ENCODE measurements at places on chromosomes 5 and 9. TPM values are rescaled to one million over a fixed set of nuclear protein-coding genes. Genes with fewer than 3 reads are reported as not detected.

SREK1 gene
- 46.9 TPM for total RNA-seq

GRCh38 chr5:32076699-32077695 is 97.1 kb downstream of the GOLPH3 start:
- peak; percentile 48 for DNase-seq

DNA sequence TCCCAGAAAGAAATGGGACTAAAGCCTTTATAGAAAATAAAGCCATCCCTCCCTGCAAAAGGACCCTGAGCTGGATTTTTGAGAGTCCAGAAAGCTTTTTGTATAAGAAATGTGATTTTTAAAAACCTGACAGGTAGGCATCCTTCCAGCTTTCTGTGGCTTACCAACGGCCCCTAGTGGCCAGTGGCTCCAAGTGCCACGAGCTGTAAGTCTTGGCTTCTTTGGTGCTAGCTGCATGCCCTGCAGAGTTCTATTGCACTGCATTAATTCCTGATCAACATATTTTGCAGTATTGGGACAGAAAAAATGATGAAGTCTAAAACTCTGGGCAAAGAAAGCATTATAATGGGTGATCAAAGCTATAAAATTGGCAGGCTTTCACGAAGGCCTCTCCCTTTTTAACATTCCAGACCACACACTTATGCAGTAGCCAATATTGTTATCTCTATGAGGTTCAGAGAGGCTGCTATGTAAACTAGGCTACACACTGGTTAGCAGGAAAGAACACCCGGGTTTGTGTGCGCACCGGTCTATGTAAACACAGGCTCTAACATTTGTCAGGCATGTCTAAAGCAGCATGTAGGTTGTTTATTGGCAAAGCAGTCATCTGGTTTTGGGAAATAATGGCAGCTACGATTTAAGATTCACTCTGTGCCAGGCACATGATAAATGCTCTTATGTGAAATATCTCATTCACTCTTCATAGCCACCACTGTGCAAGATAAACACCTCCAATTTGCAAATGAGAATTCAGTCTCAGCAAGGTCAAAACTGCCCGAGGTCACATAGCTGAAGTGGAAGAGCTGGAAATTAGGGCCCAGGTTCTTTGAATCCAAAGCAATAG is 55.2 kb downstream of the NMUR2 start:
- DNase-seq = no peak

DNA sequence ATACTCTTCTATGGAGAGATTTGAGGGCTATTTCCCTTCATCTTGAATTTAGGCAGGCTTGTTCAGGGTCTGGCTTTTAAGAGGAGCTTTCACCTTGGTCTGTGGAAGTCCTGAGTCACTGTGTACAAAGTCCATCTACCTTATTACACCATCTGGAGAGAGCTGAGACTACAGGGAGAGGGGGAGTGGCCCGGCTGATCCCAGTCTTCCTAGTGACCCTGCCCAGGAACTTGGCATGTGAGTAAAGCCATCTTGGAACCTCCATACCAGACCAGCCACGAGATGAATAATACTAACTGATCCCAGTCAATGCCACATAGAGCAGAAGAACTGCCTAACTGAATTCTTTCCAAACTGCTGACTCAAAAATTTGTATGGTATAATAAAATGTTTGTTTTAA is 8.4 kb upstream of the IL6ST start:
- no peak for DNase-seq

GRCh38 chr9:84169240-84169639 is 171.3 kb downstream of the SLC28A3 start:
- DNase-seq = no peak

- no peak for DNase-seq
These were observed 20.2 kb downstream of the COL5A1 start for GRCh38 chr9:134661791-134662142.

DNA sequence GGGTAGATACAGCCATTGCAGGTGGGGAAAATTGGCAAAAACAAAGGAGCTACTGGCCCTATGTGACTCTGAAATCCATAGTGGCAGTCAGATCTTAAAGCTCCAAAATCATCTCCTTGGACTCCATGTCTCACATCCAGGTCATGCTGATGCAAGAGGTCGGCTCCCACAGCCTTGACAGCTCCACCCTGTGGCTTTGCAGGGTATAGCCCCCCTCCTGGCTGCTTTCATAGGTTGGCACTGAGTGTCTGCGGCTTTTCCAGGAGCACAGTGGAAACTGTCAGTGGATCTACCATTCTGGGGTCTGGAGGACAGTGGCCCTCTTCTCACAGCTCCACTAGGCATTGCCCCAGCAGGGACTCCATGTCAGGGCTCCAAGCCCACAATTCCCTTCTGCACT is 1190.1 kb downstream of the CDH12 start:
- no peak for DNase-seq

ODF2 gene
- 15.0 TPM for total RNA-seq

SLC35D2 gene
- total RNA-seq = 21.3 TPM

GRCh38 chr5:124260921-124261515 is 485.4 kb downstream of the ZNF608 start:
- DNase-seq = no peak

- DNase-seq = no peak
These were observed 534.4 kb downstream of the RAB3C start for GRCh38 chr5:59117320-59117719.

- DNase-seq = no peak
These were observed 211.6 kb downstream of the ATP10B start for GRCh38 chr5:160640406-160640805.

DNA sequence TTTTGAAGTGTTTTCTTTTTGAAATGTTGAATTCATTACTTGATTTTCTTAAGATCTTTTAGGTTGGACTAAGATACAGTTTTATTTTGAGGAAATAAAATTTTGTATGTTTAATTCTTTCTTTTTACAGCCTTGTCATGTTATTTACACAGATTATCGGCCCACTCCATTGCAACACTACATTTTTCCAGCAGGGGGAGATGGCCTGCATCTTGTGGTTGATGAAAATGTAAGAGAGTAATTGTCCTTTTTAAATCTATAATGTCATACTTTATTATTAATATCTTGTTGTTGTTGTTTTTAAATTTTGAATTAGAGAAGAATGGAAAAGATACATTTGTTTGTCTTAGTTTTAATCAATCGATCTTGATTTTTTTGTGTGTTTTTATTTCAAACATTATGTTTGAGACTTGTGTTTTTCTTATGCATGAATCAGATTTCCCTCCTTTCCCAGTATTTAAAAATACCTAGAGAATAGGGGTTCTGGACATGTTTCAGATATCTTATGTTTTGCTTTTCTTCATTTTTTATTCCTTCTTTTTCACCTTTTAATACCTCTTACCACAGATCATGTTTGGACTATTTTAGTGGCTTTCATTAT is 36.7 kb downstream of the MTREX start:
- no peak for DNase-seq

HMGCS1 gene
- 70.4 TPM for total RNA-seq

PCDHGB5 gene
- total RNA-seq = 12.3 TPM

DNA sequence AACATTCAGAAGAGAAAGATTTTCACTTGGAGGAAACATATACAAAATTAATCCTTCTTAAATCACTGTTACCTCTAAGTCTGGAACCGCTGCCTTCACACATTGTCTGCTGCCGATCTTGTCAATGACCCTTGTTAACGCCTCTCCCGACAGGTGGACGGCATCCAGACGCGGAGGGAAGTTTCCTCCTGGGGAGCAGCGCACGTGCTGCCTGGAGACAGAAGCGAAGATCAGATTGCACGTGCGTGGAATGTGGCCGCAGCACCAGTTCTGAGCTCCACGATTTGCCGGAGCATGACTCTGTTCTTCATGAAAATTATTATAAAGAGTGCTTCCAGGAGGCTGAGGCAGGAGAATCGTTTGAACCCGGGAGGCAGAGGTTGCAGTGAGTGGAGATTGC is 183.6 kb upstream of the IRX4 start:
- no peak for DNase-seq

MLANA gene
- total RNA-seq = 15.5 TPM

ADRA1B gene
- 0.30 TPM for total RNA-seq

GRCh38 chr9:5846501-5846921 is 13.6 kb upstream of the ERMP1 start:
- DNase-seq = no peak

RMND5B gene
- 47.4 TPM for total RNA-seq

CARD6 gene
- total RNA-seq = 3.3 TPM

DNA sequence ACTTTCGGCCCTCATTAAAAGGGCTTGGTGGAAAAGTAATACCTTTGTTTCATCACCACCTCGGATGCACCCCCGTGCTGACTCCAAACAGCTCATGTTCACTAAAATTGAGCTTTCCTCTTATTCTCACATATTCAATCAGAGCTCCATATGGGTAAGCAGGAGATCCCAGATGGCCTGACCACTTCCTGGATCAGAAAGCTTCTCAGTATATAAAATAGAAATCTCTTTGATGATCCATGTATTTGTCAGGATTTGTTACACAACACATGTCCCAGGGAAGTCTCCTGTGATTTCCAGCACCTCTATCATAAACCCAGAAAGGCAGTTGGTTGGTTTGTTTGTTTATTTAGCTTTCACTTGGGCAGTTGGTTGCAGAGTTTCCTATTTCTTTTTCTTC is 402.0 kb downstream of the MLLT3 start:
- no peak for DNase-seq

GRCh38 chr5:131627207-131627865 is 7.7 kb downstream of the RAPGEF6 start:
- no peak for DNase-seq

SLC36A3 gene
- total RNA-seq = not detected

DNA sequence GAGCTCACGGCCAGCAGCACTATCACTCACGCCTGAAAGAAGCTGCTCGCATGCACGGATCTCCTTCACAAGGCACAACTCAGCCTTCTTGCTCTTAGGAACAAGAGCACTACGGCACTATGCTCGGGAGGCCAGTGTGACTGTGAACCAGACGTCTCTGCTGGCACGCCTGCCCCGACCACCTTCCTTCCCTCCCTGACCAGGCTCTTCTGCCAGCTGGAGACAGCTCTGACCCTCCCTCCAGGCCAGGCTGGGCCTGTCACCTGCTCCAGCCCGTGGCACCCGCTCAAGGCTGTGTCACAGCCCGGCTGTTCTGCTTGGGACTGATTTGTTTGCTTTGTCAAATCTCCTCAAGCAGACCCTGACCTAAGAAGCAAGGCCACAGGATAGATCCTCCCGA is 7.0 kb downstream of the TBC1D9B start:
- no peak for DNase-seq

- DNase-seq = no peak
These were observed 440.4 kb upstream of the RIOK2 start for GRCh38 chr5:97623441-97623840.

DNA sequence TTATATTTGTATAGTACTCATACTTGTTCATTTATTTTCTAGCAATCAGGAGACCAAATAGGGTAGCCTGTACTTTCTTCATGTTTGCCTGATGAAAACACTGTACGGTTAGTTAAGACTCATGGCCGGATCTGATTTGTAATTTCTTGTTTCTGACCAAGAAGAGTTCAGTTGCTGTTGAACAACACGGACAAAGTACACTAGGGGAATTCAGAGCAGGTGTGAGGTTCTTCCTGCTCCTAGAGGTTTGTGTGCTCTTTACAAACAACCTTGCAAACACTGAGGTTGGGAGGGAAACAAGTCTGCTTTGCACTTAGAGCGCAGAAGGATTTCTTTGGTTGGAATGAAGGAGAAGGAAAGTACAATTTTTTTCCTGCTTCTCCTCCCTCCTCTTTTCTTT is 69.7 kb downstream of the TRIO start:
- DNase-seq = no peak

P4HA2 gene
- total RNA-seq = 30.3 TPM

Measured in lower leg skin (tissue), 4 donors.